Prostate gland (tissue), 2 donors: ENCODE measurements at places on chromosomes 6 and 20. TPM values are rescaled to one million over a fixed set of nuclear protein-coding genes. Genes with fewer than 3 reads are reported as not detected.

The TSPO2 gene
- not detected for total RNA-seq

The RIMS1 gene
- total RNA-seq, result 9.7 TPM

The REM1 gene
- total RNA-seq, result 4.9 TPM

DNA sequence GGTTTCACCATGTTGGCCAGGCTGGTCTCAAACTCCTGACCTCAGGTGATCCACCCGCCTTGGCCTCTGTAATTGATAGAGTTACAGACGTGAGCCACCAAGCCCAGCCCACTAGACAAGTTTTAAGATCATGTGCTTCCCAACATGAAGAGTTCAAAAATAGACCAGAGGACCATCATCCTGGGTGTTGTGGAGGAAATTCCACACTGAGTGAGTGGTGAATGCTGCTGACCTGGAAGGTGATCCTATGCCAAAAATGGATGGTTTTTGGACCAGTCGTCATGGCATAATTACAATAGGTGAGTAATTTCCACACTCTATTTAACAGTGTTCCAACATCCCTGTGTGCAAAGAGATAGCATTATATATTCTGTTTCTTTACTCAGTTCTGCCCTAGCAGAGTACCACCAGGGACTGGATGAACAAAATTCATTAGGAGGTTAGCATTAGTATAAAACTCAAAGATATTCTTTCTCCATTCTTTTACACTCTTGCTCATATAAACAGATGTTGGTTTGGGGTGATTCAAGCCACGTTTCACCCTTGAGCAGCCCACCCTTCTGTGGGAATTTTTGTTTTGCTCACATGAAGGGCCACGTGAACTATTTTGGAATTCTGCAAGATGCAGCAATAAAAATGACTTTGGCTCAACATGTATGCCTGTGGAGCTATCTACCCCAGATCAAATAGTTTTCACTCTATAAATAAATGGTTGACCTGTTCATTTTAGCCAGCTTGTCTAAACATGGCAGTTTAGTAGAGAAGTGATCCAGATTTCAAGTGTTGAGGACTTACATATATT is 206.2 kb upstream of the TCF21 start:
- no peaks in the 10 kb centered on the region for H3K27me3 ChIP-seq
- no peak for DNase-seq
- no peaks in the 10 kb centered on the region for H3K4me1 ChIP-seq

GRCh38 chr20:58762120-58762519 is 69.5 kb downstream of the NPEPL1 start:
- H3K27ac ChIP-seq, result no peak overlapping the region
- DNase-seq, result no peak
- H3K36me3 ChIP-seq, result no peaks in the 10 kb centered on the region
- no peak overlapping the region for H3K4me3 ChIP-seq
- no peaks in the 10 kb centered on the region for H3K4me1 ChIP-seq
- H3K27me3 ChIP-seq, result no peaks in the 10 kb centered on the region

GRCh38 chr6:75149240-75149639 is 56.6 kb downstream of the COL12A1 start:
- H3K27me3 ChIP-seq, result no peaks in the 10 kb centered on the region
- no peak for DNase-seq
- no peaks in the 10 kb centered on the region for H3K36me3 ChIP-seq
- H3K4me3 ChIP-seq, result no peak overlapping the region
- H3K27ac ChIP-seq, result no peak overlapping the region

DNA sequence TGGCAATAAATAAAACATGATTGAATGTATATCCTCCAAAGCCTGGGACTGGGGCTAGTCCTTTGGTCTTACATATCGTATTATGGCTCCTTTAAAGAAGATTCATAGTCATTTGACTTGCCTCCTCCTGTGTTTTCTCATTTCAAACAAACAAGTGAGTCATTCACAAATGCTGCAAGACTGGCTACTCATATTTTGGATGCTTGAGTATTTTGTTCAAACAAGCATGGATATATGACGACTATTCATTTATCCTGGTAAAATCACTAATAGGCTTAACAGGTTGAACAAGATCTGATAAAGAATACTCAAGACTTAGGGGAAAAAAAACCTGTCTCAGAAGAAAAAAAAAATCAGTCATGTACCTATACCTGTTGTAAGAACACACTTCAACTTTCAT is 111.1 kb upstream of the CCDC28A start:
- H3K27me3 ChIP-seq, result no peaks in the 10 kb centered on the region
- no peak for DNase-seq
- no peak overlapping the region for H3K27ac ChIP-seq
- H3K4me1 ChIP-seq, result no peaks in the 10 kb centered on the region

- no peaks in the 10 kb centered on the region for H3K36me3 ChIP-seq
- no peaks in the 10 kb centered on the region for H3K27me3 ChIP-seq
- no peak overlapping the region for H3K27ac ChIP-seq
- no peak for DNase-seq
- no peaks in the 10 kb centered on the region for H3K4me1 ChIP-seq
Observed at GRCh38 chr6:72504406-72504805, 117.5 kb upstream of the KCNQ5 start.

- no peaks in the 10 kb centered on the region for H3K4me1 ChIP-seq
- H3K4me3 ChIP-seq, result no peak overlapping the region
- no peaks in the 10 kb centered on the region for H3K36me3 ChIP-seq
Observed at GRCh38 chr6:36399970-36400369, 12.5 kb upstream of the ETV7 start.

DNA sequence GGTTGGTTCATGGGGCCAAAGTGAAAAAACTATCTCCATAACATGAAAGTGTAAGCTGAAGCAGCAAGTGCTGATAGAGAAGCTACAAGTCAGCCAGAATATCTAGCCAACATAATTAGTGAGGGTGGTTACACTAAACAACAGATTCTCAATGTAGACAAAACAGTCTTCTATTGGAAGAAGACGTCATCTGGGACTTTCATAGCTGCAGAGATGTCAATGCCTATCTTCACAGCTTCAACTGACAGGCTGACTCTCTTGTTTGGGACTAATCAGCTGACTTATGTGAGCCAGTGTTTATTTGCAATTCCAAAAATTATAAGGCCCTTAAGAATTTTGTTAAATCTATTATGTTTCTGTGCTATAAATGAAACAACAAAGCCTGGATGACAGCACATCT is 63.2 kb downstream of the GMDS start:
- no peaks in the 10 kb centered on the region for H3K4me1 ChIP-seq
- no peak for DNase-seq
- no peaks in the 10 kb centered on the region for H3K36me3 ChIP-seq

GRCh38 chr6:15366003-15366535 is 120.2 kb downstream of the JARID2 start:
- no peaks in the 10 kb centered on the region for H3K27me3 ChIP-seq
- no peak overlapping the region for H3K27ac ChIP-seq
- no peak for DNase-seq

DNA sequence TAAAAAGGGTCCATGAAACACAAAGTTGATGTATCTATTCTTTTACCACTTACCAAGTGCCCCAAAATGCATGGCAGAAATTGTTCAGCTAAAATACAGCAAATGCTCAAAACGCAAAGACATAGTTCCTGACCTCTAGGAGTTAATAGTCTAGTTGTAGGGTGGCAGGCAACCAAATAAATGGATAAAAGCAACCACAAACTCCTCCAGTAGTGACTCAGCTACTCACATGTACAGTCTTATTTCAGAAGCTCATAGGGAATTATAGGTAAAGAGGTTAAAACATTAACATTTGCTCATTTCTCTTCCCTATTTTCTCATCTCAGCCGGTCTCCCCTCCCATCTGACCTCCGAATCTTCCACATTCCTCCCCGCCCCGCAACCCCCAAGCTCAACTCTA is 143.9 kb upstream of the INSM1 start:
- H3K4me3 ChIP-seq, result no peak overlapping the region
- H3K4me1 ChIP-seq, result no peaks in the 10 kb centered on the region
- H3K27me3 ChIP-seq, result no peaks in the 10 kb centered on the region
- H3K27ac ChIP-seq, result no peak overlapping the region

- no peaks in the 10 kb centered on the region for H3K4me1 ChIP-seq
- DNase-seq, result no peak
- no peak overlapping the region for H3K27ac ChIP-seq
- H3K36me3 ChIP-seq, result no peaks in the 10 kb centered on the region
Observed at GRCh38 chr20:8515810-8516435, 383.9 kb downstream of the PLCB1 start.

GRCh38 chr6:273551-274058 is 18.7 kb upstream of the DUSP22 start:
- no peaks in the 10 kb centered on the region for H3K36me3 ChIP-seq
- H3K4me3 ChIP-seq, result no peak overlapping the region
- DNase-seq, result no peak
- no peaks in the 10 kb centered on the region for H3K27me3 ChIP-seq
- no peak overlapping the region for H3K27ac ChIP-seq

DNA sequence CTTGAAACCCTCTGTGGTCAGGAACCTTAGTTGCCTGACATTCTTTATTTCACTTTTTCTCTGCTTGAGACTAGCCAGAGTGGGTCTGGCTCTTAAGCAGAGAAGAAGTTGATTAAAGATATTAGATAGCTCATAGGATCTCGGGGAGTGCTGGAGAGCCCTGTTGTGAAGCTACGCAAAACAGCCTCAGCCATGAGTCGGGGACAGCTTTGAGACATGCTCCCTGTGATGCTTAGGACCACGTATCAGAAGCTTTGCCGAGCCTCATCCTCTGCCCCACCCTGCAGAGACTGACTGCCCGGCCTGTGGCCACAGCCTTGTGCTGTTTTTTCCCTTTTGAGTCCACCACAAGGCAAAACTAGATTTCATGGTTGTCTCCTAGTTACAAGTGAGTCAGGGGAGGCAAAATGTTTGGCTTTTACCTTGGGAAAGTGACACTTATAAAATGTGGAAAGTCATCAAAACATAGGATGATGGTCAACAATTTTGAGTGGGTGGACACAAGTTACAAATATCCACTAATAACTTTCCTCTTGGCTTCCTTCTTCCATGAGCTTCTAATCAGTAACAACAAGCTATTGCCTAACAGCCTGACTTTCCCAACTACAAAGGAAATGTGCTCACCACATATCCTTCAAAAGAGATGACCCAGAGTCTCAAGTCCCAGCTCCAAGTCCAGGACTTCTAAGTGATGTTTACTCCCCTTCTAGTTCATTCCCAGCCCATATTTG is 108.4 kb downstream of the JAG1 start:
- no peak overlapping the region for H3K4me3 ChIP-seq
- H3K4me1 ChIP-seq, result no peaks in the 10 kb centered on the region
- DNase-seq, result no peak
- H3K36me3 ChIP-seq, result no peaks in the 10 kb centered on the region
- H3K27ac ChIP-seq, result peak overlapping the region; percentile 13

DNA sequence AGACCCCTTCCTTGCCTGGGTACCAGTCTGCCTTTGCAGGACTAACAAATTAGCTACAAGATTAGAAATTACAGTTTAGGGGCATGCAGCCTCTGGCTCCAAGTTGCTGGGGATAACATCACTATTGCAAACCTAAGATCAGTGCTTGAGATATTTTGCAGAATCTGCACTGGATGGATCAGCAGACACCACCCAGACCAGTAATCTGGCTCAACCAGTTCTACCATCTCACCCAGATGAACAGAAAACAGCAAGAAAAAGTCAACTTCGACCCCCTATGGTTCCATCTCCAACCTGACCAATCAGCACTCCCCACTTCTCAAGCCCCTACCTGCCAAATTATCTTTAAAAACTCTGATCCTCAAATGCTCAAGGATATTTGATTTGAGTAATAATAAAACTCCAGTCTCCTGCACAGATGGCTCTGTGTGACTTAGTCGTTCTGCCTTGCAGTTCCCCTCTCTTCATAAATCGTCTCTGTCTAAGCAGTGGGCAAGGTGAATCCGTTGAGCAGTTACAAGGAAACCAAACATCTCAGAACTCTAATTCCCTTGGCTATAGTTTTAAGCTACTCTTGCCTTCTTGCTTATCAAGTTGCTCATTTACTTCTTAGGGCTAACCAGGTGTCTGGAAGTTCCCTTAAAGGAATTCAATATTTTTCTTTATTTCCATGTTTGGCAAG is 16.1 kb upstream of the LMBRD1 start:
- H3K4me3 ChIP-seq, result no peak overlapping the region
- no peaks in the 10 kb centered on the region for H3K36me3 ChIP-seq
- no peaks in the 10 kb centered on the region for H3K27me3 ChIP-seq

DNA sequence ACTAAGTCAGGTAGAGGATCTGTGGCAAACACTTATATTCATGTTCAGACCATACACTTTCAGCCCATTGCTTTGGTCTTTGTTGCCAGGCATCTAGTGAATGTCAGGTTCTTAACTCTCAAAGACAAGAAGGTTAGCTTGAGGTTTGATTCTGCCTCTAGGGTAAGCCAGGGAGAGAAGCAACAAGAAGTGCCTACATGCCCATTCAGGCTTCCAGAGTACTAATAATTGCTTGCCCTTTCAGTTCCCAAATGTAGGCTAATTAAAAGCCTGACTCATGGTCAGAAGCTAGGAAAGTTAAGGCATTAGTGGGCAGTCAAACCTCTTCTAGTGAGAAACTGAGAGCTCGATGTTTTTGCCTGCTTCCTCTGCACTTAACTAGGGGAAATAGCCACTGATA is 492.4 kb downstream of the PKHD1 start:
- no peak overlapping the region for H3K27ac ChIP-seq
- H3K36me3 ChIP-seq, result no peaks in the 10 kb centered on the region

GRCh38 chr6:34094474-34095135 is 51.3 kb downstream of the GRM4 start:
- no peaks in the 10 kb centered on the region for H3K36me3 ChIP-seq
- no peaks in the 10 kb centered on the region for H3K4me1 ChIP-seq
- no peak overlapping the region for H3K4me3 ChIP-seq
- no peak for DNase-seq
- H3K27me3 ChIP-seq, result peaks cover 7% of the 10 kb centered on the region

DNA sequence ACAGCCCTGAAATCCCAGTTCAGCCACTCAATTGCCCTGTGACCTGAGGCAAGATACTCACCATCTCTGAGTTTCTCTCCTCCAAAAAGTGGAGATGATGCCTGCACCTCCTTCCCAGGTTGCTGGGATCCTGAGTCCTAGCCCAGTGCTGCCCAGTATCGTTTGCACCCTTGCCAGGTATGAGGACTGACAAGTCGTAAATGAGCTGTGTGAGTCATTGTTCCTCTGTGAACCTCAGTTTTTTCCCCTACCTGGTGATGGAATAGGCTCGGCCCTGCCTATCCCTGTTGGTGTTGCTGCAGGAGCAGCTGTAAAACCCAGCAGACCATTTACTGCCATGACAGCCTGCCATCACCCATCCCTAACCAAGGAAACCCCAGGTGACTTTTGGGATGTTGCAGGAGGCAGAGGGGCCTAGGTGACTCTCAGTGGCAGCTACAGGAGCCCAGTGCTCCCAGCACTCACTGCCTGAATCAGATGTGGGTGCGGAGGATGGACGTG is 229.3 kb downstream of the SYNDIG1 start:
- H3K4me1 ChIP-seq, result peaks cover 9% of the 10 kb centered on the region
- H3K4me3 ChIP-seq, result no peak overlapping the region
- no peak for DNase-seq
- no peaks in the 10 kb centered on the region for H3K27me3 ChIP-seq
- no peaks in the 10 kb centered on the region for H3K36me3 ChIP-seq

DNA sequence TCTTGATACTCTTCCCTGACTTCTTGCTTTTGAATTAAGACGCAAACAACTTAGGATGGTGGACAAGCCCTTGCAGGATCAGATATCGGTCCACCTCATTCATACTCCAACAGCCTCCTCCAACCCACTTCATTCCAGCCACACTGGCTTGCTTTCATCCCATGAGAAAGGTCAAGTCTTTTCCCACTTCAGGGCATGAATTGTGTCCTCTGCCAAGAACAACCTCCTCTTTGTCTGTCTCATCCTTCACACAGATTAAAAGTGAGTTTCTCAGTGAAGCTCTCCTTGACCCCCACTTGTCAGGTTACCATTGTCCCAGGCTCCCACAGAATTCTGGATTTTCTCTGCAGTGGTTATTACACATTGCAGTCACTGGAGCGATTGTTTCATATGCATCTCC is 91.8 kb upstream of the TGM3 start:
- H3K27me3 ChIP-seq, result no peaks in the 10 kb centered on the region
- H3K27ac ChIP-seq, result no peak overlapping the region
- no peaks in the 10 kb centered on the region for H3K4me1 ChIP-seq
- DNase-seq, result no peak
